Common myeloid progenitor, CD34-positive (primary cell): ENCODE measurements at places on chromosomes 5 and 9.

DNA sequence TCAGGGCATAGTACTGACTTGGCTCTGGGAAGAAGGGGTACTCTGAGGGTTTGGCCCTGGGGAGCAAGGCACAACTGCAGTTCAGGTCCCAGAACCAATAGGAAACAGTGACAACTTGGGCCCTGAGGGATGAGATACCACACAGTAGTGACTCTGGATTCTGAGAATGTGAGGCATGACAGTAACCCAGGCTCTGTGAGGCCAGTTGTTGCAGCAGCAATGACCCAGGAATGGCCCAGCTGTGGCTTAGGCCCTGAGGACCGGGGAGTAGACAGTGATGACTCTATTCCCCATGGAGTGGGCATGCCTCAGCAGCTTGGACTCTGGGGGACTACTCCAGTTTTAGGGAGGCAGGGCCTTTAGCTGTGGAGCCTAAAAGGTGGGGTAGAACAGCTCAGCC lies 21.5 kb upstream of the NFIL3 start:
- DNase-seq: no peak

DNA sequence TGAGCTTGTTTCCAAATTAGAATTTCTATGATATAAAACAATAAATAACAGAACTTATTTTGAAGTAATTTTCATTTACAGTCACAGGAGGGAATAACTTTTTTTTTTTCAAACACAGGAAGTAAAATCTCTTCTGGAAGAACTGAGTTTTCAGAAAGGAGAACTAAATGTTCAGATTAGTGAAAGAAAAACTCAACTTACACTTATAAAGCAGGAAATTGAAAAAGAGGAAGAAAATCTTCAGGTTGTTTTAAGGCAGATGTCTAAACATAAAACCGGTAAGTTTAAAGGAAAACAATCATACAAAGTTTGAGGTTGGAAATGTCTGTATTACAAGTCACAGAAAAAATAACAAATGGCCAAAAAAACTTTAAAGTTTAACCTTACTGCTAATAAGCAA lies 41.6 kb downstream of the RAB14 start:
- peak; percentile 75 for DNase-seq

- peak; percentile 47 for DNase-seq
These were observed 28.4 kb downstream of the TIMD4 start for GRCh38 chr5:156934450-156935211.

- no peak for DNase-seq
These were observed 42.1 kb downstream of the EFCAB9 start for GRCh38 chr5:172235827-172236736.

DNA sequence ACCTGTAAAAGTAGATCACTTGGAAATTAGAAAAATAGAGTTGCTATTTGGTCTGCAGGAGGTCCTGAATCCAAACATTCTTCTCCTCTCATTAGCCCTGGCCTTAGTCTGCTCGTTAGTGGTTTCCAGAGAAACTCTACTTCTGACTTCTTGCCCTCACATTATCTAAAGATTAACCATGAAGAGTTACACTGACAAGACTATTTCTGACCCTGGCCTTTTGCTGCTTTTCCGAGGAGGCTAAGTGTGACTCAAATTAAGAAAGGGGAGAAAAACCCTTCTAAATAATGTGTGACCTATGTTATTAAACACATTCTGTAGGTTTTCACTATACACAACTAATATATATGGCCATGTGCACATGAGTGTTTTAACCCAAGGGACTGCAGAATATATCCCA lies 302.4 kb downstream of the RAB3C start:
- DNase-seq: no peak

DNA sequence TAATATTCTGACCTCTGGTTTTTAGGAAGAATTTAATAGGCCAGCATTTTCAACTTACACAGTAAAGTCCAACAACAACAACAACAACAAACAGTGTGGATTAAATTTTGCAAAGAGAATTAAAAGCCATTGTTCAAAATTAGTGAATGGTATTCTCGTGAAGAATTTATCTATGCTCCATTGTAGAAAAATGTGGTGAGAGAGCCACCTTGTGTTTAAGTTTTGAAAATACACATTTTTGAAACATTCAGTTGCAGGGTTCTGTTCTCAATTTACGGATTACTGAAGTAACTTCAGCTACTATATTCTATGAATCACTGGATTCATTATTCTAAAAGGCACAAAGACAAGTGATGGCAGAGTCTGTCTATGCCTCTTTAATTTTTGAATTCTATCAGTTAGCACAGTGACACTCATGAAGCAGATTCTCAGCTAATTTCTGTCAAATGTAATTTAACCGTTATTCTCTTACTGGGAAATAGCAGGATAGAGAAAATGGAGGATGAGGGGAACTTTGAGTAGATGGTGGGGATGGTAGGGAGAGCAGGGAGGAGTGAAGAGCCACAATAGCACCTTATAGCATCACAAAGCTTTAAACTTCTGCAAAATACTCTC lies 11.0 kb downstream of the CCDC152 start:
- peak; percentile 57 for DNase-seq

- no peak for DNase-seq
These were observed 6.5 kb upstream of the ARRDC1 start for GRCh38 chr9:137598943-137599342.

GRCh38 chr5:141051521-141051866 lies 320 bp downstream of the PCDHB1 start:
- DNase-seq: no peak

DNA sequence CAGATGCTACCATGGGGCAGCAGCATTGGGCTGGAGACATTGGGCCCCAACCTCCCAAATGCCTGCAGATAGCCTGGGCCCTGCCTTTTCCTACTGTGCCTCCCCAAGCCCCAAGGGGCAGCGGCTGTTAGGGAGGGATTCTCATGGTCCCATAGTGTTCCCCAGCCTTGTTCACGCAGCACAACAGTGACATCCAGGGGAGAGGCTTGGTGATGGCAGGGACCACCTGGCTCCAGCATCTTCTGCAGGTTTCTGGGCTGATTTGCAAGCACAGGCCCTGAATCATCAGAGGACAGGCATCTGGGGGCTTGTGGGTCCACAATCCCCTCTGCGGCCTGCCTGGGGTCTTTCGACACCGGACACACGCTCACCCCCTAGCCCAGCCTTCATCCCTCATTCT lies 354.6 kb downstream of the SLIT3 start:
- DNase-seq: peak; percentile 17

DNA sequence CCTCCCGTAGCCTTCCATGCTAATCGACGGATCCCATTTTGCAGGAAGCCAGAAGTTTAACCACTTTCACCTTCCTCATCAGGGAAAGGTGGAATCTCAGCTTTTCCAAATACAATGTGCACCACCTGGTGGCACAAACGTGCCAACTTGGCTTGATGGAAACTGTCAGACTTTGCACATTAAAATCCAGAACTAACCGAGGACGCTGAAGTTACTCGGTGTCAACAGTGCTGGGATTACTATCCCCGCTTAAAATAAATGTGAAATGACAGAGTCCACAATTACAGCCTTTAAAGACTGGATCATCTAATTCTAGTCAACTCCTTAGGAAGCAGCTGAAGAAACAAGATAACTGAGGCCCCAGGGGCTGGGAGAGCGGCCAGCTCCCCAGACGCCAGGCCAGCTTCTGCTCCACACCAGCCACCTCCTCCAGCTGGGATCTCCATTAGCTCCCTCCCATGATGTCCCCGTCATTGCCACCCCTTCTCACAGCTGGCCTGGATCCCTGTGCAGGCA lies 50.1 kb upstream of the RETREG1 start:
- peak; percentile 38 for DNase-seq

DNA sequence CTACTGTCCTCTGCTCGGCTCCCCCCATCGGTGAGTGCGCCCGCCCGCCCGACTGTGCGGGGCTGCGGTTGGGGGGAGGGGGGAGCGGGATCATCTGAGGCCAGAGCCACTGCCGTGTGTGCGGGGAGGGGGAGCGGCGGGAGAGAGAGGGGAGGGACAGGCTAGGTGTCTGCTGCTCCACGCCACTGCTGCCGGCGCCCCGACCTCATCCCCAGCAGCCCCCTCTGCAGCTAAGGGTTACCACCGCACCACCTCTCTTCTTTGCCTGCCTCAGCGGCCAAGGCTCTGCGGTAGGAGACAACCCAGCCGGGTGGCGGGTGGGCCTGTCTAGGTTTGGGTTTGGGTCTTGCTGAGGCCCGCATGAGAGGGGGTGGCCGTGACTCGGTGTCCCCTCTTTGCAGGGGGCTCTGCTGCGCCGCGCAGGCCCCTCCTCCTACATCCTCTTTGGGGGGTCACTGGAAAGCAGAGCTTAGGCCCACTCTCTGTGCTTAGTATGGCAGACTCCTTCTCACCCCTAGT lies 670 bp upstream of the PURA start:
- DNase-seq: no peak
